CD4-positive, alpha-beta memory T cell (primary cell): ENCODE measurements at places on chromosomes 3 and 15.

GRCh38 chr3:11074011-11074410, 80.3 kb upstream of the HRH1 start:
- no peak for DNase-seq

GRCh38 chr3:186022931-186023330, 85.1 kb upstream of the TRA2B start:
- no peak for DNase-seq

DNA sequence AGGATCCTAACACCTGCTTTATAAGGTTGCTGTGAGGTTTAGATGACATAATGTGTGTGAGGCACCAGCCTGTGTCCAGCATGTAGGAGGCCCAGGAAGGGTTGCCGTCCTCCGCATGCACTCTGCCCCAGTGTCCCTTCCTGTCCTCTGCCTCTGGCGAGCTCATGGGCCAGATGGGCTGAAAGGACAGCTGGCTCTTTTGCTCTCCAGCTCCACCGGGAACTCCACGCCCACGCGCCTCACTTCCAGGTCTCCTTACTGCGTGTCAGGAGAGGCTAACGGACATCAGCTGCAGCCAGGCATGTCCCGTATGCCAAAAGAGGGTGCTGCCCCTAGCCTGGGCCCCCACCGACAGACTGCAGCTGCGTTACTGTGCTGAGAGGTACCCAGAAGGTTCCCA, 12.2 kb downstream of the MUC20 start:
- no peak for DNase-seq

GRCh38 chr3:54139630-54140029, 17.3 kb downstream of the CACNA2D3 start:
- DNase-seq: no peak

DNA sequence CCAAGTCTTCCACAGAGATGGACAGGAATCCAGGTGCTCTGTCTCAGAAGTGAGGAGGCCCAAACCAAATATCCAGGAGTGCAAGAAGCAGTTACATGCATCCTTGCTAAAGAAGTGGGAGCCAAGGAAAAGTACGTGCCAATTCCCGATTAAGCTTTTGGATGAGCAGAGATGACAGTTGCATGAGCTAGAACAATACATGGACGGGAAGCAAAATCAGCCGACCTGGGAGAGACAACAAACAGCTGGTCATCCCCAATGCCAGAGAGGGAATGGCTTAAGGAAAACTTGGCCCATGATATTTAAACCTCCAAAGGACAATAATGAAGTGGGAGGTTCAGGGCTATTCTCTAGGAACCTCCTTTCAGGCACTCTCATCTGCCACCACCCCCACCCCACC, 86.0 kb upstream of the ABHD17C start:
- no peak for DNase-seq

- DNase-seq: no peak
Measured at GRCh38 chr3:197912741-197913476, 37.1 kb upstream of the RPL35A start.

- no peak for DNase-seq
Measured at GRCh38 chr3:82875401-82875800, 1114.0 kb upstream of the GBE1 start.

DNA sequence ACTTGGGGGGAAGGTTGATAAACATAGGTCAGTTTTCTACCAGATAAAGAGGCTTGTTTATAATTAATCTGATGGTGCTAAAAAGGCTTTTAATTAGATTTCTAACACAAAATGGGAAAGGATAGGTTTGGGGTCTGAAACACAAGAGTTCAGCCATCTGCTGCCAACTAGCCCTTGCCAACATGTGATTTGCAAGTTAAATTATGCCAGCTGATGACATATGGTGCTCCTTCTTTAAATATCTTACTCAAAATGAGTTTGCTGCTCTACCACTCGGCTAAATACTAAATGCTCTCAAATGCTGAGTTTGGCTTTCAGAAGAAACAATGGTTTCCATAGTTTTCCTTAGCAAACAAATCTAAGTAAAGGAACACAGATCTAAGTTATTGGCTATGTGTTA, 557.8 kb upstream of the CCDC54 start:
- no peak for DNase-seq

GRCh38 chr3:141413801-141414689, 45.7 kb downstream of the ZBTB38 start:
- DNase-seq: peak; percentile 55

DNA sequence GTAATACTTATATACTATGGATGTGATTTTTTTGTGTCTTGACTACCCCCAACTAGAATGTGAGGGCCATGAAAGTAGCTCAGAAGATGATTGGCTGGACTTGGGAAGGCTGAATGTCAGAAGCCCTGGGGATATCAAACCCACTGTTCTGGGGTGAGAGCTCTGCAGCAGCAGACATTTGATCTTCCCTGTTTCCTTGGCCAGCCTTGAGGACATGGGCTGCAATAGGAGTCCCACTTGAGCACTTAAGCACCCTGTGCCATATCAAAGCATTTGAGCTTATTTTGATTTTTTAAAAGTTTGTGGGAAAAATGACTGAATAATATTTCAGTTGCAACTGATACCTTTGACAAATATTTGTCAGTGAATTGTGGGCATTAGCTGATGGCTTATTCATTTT, 21.7 kb downstream of the GTF2E1 start:
- no peak for DNase-seq

GRCh38 chr15:83762367-83762766, 108.4 kb downstream of the ADAMTSL3 start:
- no peak for DNase-seq

GRCh38 chr15:76235186-76235826, 76.0 kb downstream of the ETFA start:
- peak; percentile 45 for DNase-seq

GRCh38 chr3:38059148-38059547, 20.1 kb downstream of the DLEC1 start:
- no peak for DNase-seq

- DNase-seq: no peak
Measured at GRCh38 chr15:39792844-39793335, 10.2 kb upstream of the FSIP1 start.

DNA sequence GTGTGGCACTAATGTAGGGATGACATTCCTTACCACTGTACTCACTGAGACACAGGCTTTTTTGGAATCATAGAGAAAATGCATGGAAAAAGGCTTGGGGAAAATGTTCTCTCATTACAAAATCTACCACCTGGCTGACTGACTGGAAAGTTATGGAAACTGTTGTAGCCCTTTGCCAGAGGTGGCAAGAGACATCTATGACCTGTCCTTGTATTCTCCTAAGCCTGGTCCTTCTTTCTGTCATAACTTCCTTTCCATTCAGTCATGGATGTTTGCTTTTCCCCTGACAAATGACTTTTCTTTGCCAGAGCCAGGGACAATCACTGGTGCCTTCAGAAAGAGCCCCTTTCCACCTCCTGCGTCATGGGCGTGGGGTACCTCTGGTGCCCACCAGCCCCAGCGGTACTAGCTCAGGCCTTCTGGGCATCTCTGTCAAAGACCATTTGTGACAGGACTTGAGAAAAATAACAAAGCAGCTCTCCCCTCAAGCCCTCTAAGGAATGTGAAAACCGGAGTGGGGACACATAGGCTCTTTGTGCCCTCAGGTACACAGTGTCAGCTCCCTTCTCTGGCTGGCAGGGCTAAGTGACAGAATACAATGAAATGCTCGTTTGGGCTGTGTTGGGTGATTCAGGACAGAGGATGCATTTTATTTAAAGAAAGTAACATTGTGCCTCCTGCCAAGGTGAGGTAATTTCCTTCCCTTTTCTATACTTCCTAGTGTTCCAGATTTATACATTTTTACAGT, 381.1 kb upstream of the RASGRP1 start:
- no peak for DNase-seq

GRCh38 chr3:66476852-66477381, 23.9 kb downstream of the LRIG1 start:
- DNase-seq: no peak

DNA sequence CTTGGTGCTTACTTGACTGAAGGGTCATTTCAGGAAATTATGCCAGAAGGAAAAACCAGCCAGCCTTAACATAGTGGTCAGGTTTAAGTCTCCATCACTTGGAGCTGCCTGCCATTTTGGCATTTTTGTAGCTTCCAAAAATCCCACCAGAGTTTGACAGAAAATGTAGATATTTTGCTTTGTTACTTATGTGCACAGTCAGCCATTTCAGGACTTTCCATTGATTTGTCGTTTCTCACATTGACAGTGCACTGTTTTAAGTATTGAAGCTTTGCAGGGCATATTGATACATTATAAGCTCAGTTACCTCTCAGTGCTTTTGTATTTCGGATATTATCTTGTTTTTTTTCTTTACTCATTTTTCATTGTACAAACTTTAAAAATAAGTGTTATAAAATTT, 89.0 kb upstream of the ANKRD34C start:
- no peak for DNase-seq

DNA sequence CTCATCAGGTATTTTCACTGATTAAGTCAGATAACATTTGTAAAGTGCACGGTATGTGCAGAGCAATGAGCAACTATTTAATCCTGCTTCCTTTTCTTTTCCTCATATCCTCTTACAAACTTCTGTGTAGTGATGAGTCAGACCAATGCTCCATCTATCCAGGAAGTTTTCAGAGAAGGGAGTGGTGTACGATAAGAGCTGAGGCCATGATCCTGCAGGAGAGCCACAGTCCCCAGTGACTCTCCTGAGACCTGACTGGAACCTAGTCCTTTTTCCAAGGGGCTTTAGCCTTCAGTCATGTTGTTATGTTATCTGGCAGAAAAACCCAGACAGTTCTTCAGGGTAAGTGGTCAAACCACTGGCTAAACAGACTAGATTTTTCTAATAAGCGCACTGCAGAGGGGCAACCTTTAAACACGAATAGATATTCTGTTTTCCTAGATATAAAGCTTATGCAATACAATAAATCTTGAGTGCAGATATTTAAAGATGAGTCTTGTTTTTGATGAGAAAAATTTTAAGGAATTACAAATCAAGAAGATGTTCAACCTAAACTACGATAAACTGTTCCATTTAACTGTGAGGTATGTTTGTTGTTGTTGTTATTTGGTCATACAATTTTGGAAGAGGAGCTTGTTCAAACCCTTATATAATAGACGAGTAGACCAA, 110.5 kb upstream of the RAP2B start:
- DNase-seq: no peak

DNA sequence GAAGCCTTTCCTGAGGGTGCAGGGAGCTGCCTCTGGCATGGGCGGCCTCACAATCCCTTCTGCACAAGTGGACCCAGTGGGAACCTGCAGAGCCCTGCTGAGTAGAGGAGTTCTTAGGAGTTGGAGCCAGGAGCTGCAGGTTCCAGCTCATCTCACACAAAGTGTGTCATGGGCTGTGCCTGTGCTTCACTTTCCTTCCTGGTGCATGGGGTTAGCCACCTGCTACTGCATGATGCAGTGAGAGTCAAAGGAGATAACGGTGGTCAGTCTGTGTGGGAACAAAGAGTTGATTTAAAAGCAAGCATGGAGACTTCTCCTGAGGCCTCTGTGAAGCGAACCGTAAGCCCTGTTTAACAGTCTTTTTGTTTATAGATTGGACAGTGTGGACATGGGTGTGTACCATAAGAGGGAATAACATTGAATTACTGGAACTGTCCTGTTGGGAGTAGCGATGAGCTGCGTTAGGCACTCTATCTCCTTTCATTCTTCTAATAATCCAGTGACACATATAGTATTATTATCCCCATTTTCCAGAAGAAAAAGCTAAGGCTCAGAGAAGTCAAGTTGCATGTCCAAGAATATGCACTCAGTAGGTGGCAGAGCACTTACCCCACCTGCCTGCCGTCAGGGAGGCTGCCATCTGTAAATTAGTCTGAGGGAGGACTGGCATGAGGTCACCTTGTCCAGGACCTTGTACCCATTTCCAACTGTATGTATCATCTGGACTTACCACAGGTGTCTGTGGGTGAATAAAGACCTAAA, 68.7 kb upstream of the PRR23C start:
- no peak for DNase-seq

GRCh38 chr3:55634345-55634744, 147.2 kb upstream of the WNT5A start:
- no peak for DNase-seq

GRCh38 chr3:112448939-112449338, 50.3 kb downstream of the BTLA start:
- no peak for DNase-seq

DNA sequence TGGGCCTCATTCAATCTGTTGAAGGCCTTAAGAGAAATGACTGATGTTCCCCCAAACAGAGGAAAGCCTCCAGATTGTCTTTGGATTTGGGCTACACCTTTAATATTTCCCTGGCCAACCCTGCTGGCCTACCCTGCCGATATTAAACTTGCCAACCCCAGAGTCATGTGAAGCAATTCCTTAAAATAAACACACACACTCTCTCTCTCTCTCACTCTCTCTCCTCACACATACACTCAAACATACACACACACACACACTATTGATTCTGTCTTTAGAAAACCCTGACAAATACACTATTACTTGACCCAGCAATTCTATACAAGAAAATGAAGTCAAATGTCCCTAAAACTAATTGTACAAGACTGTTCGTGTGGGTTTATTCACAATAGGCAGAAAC, 109.9 kb upstream of the ST8SIA2 start:
- DNase-seq: no peak

GRCh38 chr3:23761440-23761896, 44.3 kb upstream of the UBE2E1 start:
- DNase-seq: no peak

DNA sequence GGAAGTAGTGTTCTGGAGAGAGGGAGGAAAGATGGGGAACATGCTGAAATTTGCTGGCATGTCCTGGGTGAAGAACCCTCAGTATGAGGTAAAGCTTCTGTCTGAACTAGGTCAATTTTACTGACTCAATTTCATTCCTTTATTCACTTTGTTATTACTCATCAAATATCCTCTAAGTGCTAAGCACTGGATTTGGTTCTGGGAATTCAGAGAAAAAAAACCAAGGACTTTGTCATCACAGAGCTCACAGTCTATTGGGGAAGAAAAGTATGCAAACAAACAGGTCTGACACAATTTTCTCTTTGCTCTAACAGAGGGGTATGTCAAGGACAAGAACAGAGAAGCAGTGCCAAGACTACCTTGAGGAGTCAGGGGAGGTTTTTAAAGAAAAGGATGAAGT, 68.0 kb downstream of the TFG start:
- DNase-seq: no peak

- DNase-seq: no peak
Measured at GRCh38 chr3:141493184-141493583, 6.4 kb downstream of the RASA2 start.

DNA sequence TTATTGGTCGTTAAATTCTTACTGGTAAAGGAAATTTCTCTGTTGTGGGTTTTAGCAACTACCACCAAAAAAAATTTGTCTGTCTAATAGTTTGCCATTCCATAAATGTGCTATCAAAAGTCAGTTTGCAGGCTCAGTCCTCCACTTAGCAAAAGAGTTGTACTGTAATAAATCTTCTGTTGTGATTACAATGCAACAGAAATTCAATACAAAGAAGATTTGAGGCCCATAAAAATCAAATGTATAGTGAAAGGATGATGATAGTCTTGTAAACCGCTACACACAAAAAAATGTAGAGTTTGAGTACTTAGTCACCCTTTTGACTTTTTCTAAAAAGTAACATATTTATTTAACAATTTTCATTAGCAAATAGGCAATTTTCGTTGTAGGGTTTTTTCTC, 251.7 kb downstream of the VGLL3 start:
- DNase-seq: no peak

GRCh38 chr15:85709250-85709649, 85.5 kb downstream of the KLHL25 start:
- no peak for DNase-seq
